ENCODE measurements at places on chromosomes 7 and 10.
A peak's percentile ranks its signal among the peaks of the same experiment; 100 is the strongest.

DNA sequence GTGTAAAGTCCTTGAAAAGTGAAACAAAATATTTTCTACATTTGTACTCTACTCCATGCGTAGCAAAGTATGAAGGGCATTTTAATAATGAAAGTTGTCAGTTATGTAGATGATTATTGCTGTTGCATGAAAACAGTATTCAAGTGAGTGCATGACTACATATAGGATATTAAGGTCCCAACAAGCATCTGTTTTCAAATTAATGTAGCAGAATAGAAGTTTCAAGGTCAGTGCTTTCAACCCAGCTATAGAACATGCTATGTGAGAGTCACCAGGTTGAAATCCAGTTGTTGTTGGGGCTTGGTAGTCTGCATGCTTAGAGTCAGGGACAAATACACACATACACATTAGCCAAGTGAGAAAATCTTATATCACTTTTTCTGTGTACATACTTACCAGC is 14.8 kb downstream of the CD36 start:
- no peak for DNase-seq

DNA sequence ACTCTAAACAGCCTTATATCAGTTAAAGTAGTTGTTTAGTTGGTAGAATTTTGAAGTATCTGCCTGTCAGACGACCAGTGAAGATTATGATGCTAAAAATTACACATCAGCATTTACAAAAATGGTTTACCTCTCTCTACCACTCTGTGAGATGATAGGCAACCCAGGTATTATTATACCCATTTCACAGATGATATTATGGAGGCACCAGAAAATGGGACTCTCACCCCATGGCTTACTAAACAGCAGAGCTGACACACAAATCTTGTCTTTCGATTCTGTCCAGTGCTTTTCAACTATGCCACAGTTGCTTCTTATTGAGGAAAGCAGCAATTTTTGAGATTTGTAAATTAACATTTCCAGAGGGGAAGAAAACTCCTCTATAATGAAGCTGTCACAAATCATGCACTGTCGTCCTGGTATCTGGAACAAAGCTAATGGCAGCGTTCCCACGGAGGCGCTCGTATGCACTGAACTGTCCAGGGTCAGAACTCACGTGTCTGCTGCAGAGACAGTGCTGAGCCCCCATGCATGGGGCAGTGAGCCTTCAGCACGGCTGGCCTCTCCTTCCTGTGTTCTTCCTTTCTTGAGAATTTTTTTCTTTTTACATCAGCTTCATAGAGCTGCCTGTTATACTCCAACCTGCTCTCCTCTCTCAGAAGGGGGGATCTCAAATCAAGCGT is 381.1 kb downstream of the SDK1 start:
- no peak for DNase-seq

- DNase-seq = no peak
Measured at GRCh38 chr10:79285315-79286197, 61.7 kb upstream of the PPIF start.

DNA sequence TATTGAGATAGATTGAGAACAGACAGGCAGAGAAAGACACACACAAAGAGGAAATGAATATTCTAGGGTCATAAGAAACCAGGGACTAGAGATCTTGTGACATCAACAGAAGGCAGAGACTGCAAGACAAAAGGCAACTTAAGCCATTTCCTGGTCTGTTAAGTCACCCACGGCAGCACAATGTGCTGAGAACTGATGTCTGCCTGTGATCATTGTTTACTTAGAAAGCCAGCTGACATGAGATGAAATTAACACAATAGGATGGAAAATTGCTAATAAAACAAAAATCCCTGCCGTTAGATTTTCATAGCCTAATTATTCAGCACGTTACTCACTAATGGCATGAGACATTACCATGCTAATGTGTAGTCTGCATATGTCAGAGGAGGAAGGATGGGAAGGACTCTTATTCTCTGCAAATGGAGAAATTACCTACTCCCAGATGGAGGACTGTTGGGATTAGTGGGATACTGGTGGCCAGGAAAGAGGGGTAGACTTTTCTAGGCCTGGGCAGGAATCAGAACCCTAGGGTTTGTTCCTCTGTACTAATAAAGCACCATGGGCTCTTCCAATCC is 191.3 kb upstream of the PODXL start:
- no peak for DNase-seq

- DNase-seq = peak; percentile 26
Measured at GRCh38 chr10:58266003-58266825, 1.5 kb downstream of the IPMK start.

DNA sequence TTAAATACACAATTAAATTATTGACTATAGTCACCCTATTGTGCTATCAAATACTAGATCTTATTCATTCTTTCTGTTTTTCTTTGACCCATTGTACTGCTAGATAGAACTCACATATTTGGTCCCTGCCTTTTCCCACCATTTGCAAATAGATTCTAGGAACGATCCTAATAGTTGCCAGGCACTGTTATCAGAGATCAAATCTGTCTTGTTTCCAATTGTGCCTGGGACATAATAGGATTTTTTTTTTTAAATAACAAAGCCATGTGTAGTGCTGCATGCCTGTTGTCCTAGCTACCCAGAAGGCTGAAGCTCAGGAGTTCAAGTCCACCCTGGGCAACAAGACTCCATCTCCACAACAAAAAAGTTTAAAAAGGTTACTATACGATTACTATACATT is 72.0 kb downstream of the C1GALT1 start:
- no peak for DNase-seq

DNA sequence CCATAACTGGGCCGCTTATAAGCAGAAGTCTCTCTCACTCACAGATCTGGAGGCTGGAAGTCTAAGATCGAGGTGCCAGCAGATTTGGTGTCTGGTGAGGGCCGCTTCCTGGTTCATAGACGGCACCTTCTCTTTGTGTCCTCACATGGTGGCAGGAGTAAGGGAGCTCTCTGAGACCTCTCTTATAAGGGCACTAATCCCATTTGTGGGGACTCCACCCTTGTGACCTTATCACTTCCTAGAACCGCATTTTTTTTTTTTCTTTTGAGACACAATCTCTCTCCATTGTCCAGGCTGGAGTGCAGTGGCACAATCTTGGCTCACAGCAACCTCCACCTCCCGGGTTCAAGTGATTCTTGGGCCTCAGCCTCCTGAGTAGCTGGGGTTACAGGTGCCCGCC is 8.1 kb downstream of the FBH1 start:
- DNase-seq = no peak

GRCh38 chr7:73683056-73683787 is at the start of the genes BUD23 and DNAJC30:
Gene BUD23, plus strand, starts transcription at chr7:73683597. Its CDS starts 29 bp downstream, at chr7:73683626.
Gene DNAJC30, minus strand, starts transcription at chr7:73683453. Its CDS starts 30 bp downstream, at chr7:73683423.
- DNase-seq = peak; percentile 96

DNA sequence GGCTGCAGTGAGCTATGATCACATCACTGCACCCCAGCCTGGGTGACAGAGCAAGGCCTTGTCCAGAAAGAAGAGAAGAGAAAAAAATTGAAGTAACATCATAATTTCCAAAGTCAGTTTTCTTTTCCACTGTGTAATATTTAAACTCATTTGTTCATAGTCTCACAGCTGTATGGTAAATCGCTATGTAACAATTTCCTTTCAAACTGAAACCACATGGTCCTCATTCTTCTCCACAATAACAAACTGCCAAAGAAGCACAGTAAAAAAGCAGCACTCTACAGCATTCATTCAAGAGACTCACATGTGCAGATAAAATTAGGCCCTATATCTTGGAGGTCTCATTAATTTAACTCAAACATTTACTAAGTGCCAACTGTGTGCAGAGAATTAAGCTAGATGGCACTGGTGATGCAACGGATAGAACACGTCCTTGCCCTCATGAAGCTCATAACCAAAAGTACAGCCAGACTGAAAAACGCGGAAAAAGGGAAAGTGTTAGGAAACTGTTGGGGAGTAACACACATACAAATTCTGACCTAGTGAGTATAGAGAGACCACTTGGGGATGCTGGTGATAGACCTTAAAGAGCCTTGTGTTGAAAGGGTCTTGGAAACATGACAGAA is 174.0 kb upstream of the KCTD7 start:
- DNase-seq = no peak

- no peak for DNase-seq
Measured at GRCh38 chr10:129328546-129328945, 138.5 kb upstream of the MGMT start.

DNA sequence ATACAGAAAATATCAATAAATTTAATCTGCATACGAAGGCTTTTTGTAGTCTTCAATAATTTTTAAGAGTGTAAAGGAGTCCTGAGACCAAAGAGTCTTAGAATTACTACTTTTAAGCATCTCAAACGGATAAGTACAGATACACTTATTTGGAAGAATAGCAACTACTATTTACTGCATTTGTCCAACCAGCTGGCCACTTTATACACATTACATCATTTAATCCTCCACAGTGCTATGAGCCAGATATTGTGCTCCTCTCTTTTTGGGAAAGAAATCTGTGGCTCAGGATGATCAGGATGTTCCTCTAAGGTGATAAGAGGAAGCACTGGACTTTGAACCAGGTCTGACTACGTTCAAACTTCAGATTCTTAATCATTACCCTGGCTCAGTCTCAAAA is 588.6 kb upstream of the LRRTM3 start:
- DNase-seq = no peak

- DNase-seq = no peak
Measured at GRCh38 chr7:30852308-30852684, 59.4 kb upstream of the AQP1 start.

GRCh38 chr7:134514106-134514505 is 13.3 kb upstream of the AKR1B10 start:
- no peak for DNase-seq

- DNase-seq = no peak
Measured at GRCh38 chr7:131087756-131088658, 239.7 kb upstream of the MKLN1 start.

DNA sequence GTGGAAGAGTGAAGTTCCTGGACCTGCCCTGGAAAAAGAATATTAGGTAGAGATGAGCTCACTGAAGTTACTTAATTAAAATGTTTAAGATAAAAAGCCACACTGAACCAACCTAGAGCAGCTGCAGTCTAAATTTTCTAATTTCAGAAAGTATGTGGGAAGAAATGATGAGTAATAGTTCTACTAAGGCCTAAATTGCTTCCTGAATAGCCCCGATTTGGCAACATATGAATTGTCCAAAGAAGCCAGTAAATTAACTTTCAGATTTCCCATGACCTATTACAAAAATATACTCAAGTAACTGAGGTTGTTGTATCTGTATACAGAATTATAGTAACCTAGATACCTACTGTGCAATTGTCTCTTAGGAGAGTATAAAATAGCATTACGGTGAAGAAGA is 312.6 kb downstream of the IPMK start:
- no peak for DNase-seq

GRCh38 chr10:121526801-121527221 is 71.4 kb downstream of the FGFR2 start:
- no peak for DNase-seq

GRCh38 chr10:14736600-14737081 is 38.1 kb downstream of the FAM107B start:
- DNase-seq = no peak

- DNase-seq = no peak
Measured at GRCh38 chr10:73967022-73967429, 30.9 kb upstream of the VCL start.

GRCh38 chr10:132192076-132192975 is 5.6 kb downstream of the DPYSL4 start:
- no peak for DNase-seq

- DNase-seq = no peak
Measured at GRCh38 chr7:132225216-132226030, 350.8 kb downstream of the PLXNA4 start.

GRCh38 chr7:114047889-114048288 is 129.1 kb upstream of the PPP1R3A start:
- DNase-seq = peak; percentile 5

All from CD4-positive, alpha-beta T cell treated with Interleukin-6 at 100 ng/mL for 8 hours (primary cell).